Activated CD4-positive, alpha-beta T cell treated with anti-CD3 and anti-CD28 coated beads, Interleukin-2, amount 50 U/mL, for 16 hours (primary cell): ENCODE measurements at places on chromosomes 7 and 10.

DNA sequence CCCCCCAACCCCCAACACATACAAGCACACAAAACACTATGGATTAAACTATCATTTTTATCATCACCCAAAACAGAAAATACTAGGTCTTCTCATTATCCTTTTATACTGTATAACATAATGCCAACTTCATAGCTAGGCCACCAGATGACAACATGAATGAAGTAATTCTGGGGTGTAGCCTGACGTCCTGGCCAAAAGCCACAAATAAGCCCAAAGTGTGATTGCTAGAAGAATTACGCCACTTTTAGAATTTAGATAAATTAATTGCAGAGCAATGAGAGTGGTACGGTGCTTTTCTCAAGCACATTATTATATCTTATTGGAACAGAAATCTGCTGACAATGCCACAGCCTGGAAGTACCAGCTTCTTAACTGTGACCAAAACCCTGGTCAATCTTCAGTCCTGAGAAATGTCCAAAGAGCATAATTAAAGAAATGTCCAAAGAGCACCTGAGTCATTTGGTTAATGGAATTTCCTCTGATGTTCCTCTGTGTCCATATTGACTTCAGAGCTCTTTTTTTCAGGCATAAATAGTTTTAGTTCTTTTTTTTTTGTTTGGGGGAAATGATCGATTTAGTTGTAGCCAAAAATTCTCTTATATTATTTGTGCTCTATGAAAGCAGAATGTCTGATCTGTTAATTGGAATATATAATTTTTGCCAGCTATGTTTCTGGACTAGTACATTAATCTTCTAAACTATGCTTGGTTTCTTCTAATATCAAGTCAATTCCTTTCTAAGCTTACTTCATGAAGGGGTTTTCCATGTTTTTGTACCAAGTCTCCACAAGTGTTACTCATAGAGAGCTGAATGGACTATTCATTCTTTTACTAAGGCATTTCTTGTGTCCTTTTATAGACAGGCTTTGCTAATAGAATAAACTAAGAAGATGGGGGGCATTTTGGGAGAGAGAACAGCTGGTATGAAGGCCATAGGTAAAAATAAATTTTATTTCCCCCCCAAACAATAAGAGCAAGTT is 233.4 kb upstream of the SLC26A5 start:
- no peak for DNase-seq

DNA sequence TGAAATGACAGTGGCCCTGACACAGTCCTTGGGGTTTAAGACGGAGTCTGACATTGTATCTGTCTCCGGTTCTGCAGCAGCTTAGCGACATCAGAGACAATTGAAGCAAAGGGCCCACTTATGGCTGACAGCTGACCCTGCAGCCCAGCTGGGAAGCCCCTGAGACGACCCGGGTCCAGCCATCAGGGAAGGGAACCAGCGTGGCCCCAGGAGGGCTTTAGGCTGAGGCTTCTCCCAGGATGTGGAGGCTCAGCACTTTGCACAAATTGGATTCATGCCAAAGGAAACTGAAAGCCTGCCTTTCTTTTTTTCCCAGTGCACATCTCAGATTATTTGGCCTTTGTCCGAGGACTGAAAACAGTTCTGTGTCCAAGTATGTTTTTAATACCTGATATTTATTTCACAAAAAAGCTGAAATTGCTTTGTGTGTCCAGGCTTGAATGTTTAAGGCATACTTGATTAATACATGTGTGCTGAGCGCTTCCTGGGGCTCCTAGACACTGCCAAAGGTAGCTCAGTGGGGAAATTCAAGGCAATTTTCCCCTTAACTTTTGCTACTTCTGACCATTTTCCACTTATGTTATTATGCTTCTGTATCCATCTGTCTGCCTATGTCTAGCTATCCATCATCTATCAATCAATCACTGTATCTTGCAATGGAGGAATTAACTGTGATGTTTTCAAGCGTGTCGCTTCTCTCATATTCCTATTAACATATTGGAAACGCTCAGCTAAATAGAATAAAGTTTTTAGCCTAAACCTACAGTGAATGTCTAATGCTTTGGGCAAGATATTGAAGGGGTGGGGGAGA is 34.8 kb downstream of the KLF6 start:
- no peak for DNase-seq

DNA sequence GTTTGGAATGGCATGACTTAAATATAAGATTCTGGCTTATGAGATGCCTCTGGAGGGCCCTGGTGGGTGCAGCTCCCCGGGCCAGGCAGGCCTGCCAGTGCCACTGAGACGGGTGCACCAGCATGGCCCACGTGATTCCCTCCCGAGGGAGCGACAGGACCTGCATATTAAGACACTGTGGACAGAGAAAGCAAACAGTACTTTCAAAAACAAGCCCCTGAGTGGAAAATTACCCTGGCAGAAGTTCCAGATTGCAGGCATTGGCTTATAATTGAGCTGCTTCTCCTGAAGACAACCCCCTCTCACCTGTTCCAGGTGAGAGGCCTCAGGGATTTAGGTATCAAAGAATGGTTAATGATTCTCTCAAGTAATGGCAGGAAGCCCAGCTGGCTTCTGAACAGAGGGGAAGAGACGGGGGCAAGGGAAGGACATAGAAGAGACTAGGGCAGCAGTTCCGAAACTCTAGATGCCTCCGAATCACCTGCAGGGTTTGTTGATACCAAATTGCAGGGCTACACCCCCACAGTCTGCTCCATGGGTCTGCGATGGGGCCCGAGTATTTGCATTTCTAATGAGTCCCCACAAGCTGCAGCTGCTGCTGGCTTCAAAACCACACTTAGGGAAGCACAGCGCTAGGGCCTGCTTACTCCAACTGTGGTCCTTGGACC is 66.0 kb upstream of the DOCK1 start:
- no peak for DNase-seq

GRCh38 chr10:77782328-77783061 is 144.1 kb downstream of the DLG5 start:
- no peak for DNase-seq

DNA sequence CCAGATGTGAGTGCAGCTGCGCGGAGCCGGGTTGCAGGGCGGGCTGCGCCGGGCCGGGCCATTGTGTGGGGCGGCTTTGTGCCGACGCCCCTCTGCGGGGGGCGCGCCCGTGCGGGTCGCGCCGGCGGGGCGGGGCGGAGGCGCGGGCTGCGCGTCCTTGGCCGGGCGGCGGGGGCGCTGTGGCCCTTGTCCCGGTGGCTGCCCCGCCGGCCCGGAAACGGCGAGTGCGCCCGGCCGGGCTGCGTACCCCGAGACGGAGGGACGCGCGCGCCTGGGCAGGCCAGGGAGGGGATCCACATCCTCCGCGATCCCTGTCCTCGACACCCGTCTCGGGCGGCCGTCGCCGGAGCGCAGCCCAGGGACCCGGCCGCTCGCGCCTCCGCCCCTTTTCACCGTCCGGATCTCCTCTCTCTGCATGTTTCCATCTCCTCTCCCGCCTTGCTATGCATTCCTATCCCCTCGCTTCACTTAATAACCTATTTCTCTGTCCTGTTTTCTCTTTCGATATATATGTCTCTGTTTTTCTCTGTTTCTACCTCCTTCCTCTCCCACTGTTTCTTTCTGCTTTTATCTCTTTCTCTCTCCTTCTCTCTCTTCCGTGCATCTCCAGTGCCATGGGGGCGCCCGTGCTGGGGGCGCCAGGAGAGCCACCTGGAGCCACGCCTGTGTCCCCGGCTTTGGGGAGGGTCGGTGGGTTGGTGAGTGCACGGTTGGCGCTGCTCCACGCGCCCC is 765 bp downstream of the PFKFB3 start:
- peak; percentile 47 for DNase-seq
